ENCODE measurements at places on chromosomes 1 and 21. TPM values are rescaled to one million over a fixed set of nuclear protein-coding genes. Genes with fewer than 3 reads are reported as not detected.

FAM131C gene
- total RNA-seq, result 0.38 TPM

HCRTR1 gene
- total RNA-seq, result 1.3 TPM

KCNJ6 gene
- not detected for total RNA-seq

C1orf116 gene
- total RNA-seq, result not detected

PTPRU gene
- total RNA-seq, result 3.6 TPM

SLC2A5 gene
- under 0.01 TPM for total RNA-seq

IL12RB2 gene
- not detected for total RNA-seq

DISP3 gene
- total RNA-seq, result 0.10 TPM

ELF3 gene
- 0.10 TPM for total RNA-seq

RGS2 gene
- total RNA-seq, result 5.6 TPM

EVI5 gene
- total RNA-seq, result 21.2 TPM

OPRD1 gene
- total RNA-seq, result not detected

UBE2U gene
- not detected for total RNA-seq

SKI gene
- 40.5 TPM for total RNA-seq

FTCD gene
- not detected for total RNA-seq

SH3D21 gene
- 3.3 TPM for total RNA-seq

SASS6 gene
- total RNA-seq, result 5.2 TPM

F13B gene
- not detected for total RNA-seq

MROH9 gene
- total RNA-seq, result not detected

RHEX gene
- total RNA-seq, result not detected

NR1I3 gene
- total RNA-seq, result not detected

UBL4B gene
- total RNA-seq, result not detected

SELE gene
- 55.6 TPM for total RNA-seq

OSBPL9 gene
- 101 TPM for total RNA-seq

TINAGL1 gene
- 655 TPM for total RNA-seq

VANGL2 gene
- total RNA-seq, result not detected

TMPRSS15 gene
- not detected for total RNA-seq

SH2D2A gene
- 0.33 TPM for total RNA-seq

CAMK1G gene
- total RNA-seq, result not detected

All from vein endothelial cell (primary cell).